Activated naive CD4-positive, alpha-beta T cell treated with anti-CD3 and anti-CD28 coated beads for 36 hours (primary cell): ENCODE measurements at places on chromosomes 7 and 10. TPM values are rescaled to one million over a fixed set of nuclear protein-coding genes. Genes with fewer than 3 reads are reported as not detected.
A peak's percentile ranks its signal among the peaks of the same experiment; 100 is the strongest.

- H3K27ac ChIP-seq: no peak overlapping the region
- peaks cover 17% of the 10 kb centered on the region for H3K4me1 ChIP-seq
- no peak overlapping the region for H3K4me3 ChIP-seq
- H3K27me3 ChIP-seq: peaks cover 41% of the 10 kb centered on the region
- H3K36me3 ChIP-seq: no peaks in the 10 kb centered on the region
Measured at GRCh38 chr7:128827248-128827958, 2.8 kb upstream of the FLNC start.

GRCh38 chr7:102253973-102254370 is 32.7 kb upstream of the SH2B2 start:
- no peak overlapping the region for H3K27ac ChIP-seq
- H3K4me3 ChIP-seq: no peak overlapping the region
- H3K4me1 ChIP-seq: no peaks in the 10 kb centered on the region

- no peak for DNase-seq
- H3K27me3 ChIP-seq: peaks cover 6% of the 10 kb centered on the region
- no peak overlapping the region for H3K27ac ChIP-seq
- H3K4me3 ChIP-seq: no peak overlapping the region
- no peaks in the 10 kb centered on the region for H3K36me3 ChIP-seq
Measured at GRCh38 chr10:33127622-33128021, 169.6 kb upstream of the ITGB1 start.

DNA sequence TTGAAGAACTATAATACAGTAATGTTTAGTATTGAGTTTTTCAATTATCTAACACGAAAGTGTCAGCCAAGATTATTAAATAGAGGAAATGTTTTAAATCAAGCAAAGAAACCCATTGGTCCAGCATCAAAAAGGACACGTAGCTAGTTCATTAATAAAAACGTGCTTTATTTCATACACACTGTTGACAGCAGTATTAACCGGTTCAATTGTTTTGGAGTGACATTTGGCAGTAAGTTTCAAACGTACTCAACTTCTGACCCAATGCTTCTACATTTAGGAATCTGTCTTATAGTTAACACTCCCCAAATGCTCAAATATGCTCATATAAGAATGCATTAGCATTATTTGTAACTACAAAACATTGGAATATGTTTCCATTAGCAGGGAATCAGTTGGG is 41.3 kb downstream of the SLC16A12 start:
- no peak overlapping the region for H3K27ac ChIP-seq
- H3K4me3 ChIP-seq: no peak overlapping the region
- no peaks in the 10 kb centered on the region for H3K36me3 ChIP-seq

DNA sequence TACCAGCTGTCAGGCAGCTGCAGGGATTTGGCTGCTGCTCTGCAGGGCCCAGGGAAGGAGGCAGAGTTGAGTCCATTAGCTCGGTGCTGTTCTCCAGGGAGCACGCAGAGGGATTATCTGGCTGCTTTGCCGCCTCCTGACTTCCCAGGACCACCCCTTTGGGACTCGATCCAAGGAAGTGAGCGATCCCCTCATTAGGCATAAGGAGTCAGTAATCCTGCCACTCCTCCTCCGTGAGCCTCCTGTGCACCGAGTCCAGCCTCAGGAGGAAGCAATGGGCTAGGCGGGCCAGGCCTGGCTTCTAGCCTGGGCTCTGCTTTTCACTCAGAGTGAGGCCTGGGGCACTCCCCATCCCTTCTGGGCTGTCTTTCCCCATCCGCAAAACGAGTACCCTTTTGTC is 417.9 kb downstream of the RPS24 start:
- H3K36me3 ChIP-seq: no peaks in the 10 kb centered on the region
- peaks cover 7% of the 10 kb centered on the region for H3K27me3 ChIP-seq
- H3K27ac ChIP-seq: no peak overlapping the region
- H3K4me3 ChIP-seq: no peak overlapping the region
- DNase-seq: no peak
- no peaks in the 10 kb centered on the region for H3K4me1 ChIP-seq

Gene CPXM2
- not detected for total RNA-seq

DNA sequence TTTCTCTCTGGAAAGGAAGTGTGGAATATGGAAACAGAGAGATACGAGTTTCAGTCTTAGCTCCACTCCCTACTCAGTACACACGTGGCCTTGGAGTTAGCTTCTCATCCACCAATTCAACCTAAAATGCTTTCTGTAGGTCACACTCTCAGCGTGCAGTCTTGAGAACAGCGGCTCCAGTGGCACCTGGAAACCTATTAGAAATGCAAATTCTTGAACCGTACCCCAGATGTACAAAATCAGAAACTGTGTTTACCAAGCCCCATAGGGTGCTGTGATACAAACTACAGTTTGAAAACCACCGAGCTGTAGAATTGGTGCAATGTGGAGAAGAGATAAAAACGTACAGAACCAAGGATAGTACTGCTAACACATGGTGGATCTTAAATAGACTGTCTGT is 91.1 kb upstream of the SP4 start:
- H3K27ac ChIP-seq: no peak overlapping the region
- peaks cover 2% of the 10 kb centered on the region for H3K36me3 ChIP-seq
- H3K4me1 ChIP-seq: peaks cover 20% of the 10 kb centered on the region
- H3K4me3 ChIP-seq: no peak overlapping the region

- H3K27ac ChIP-seq: no peak overlapping the region
- no peak for DNase-seq
- no peak overlapping the region for H3K4me3 ChIP-seq
Measured at GRCh38 chr7:158613481-158613880, 25.9 kb upstream of the PTPRN2 start.

- no peak overlapping the region for H3K27ac ChIP-seq
- no peaks in the 10 kb centered on the region for H3K27me3 ChIP-seq
- no peaks in the 10 kb centered on the region for H3K36me3 ChIP-seq
- H3K4me1 ChIP-seq: no peaks in the 10 kb centered on the region
Measured at GRCh38 chr7:153682628-153683027, 369.6 kb upstream of the DPP6 start.

- H3K36me3 ChIP-seq: no peaks in the 10 kb centered on the region
- no peaks in the 10 kb centered on the region for H3K27me3 ChIP-seq
- H3K4me1 ChIP-seq: peaks cover 2% of the 10 kb centered on the region
- no peak for DNase-seq
Measured at GRCh38 chr7:101941481-101942383, 124.3 kb downstream of the CUX1 start.

DNA sequence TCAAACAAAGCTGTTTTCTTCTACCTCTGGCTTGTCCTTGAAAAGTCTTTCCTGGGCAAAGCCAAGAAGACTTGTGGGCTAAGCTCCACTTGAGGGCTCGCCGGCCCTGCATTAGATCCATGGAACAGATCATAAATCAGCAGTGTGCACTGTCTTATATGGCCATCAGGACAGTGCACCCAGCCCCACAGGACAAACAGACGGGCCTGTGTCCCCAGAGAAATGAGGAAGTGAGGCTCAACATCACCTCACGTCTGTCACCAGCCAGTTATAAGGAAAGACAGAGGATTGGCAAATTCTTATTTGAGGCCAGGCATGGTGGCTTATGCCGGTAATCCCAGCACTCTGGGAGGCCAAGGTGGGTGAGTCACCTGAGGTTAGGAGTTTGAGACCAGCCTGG is 12.3 kb upstream of the IFT22 start:
- H3K27ac ChIP-seq: no peak overlapping the region
- no peak overlapping the region for H3K4me3 ChIP-seq
- no peaks in the 10 kb centered on the region for H3K27me3 ChIP-seq
- H3K36me3 ChIP-seq: no peaks in the 10 kb centered on the region

DNA sequence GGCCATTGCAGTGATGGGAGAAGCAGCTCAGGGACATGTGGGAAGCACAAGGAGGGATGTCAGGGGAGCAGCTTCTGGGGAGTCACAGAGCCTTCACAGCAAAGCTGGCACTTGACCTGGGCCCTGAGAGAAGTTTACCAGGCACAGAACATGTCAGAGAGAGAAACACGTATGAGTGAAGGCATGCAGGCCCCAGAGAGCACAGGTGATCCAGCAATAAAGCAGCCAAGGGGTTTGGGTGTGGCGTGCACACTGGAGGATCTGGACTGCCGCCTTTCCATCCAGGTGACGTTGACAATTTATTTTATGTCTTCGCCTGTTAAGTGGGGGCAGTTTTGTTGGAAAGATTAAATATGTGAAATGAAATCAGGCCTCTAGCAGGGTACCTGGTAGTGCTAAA is 252.6 kb upstream of the COBL start:
- no peaks in the 10 kb centered on the region for H3K27me3 ChIP-seq
- H3K4me1 ChIP-seq: no peaks in the 10 kb centered on the region
- no peak overlapping the region for H3K27ac ChIP-seq

DNA sequence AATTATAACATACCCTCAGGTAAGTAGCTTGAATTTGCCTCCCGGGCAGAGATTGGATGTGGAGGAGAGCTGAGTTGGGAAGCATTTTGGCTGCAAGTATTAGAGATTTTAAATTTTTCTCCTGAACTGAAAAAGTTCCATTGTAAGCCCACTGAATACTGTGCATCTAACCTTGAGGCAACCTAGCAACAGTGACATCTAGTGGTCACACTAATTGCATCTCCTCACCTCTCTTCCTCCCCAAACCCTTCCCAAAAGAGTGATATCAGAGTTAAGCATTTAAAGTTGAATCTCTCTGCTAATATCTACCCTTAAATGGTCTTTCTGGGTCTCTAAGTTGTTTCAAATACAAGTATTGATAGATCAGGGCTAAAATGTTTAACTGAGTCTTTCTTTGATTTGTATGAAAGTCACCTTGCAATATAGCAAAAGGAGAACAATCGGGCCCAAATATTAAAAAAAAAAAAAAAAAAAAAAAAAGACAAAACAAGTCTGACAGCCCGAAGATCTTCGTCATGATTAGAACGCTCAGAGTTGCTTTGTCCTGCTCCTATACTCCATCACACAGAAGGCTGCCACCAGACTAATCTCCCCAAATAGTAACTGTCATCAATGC is 40.4 kb upstream of the DLX5 start:
- no peak overlapping the region for H3K4me3 ChIP-seq
- peaks cover 8% of the 10 kb centered on the region for H3K27me3 ChIP-seq
- peak; percentile 11 for DNase-seq
- no peak overlapping the region for H3K27ac ChIP-seq

DNA sequence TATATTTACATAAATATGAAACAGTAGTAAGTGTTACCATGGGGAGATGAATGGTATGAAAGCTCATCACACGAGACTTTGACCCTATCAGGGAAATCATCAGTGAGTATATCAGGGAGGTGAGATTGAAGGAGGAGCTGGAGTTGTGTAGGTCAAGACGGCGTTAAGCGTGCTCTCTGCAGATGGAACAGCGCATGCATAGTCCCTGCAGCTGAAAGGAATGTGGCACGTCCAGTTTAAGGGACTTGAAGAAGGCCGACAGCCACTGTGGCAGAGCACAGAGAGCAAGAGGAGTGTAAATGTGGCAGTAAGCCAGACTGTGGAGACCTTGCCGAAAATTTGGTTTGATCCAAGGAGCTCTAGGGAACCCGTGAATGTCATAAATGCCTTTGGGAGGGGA is 38.9 kb downstream of the POU6F2 start:
- no peak for DNase-seq
- no peak overlapping the region for H3K4me3 ChIP-seq
- no peaks in the 10 kb centered on the region for H3K27me3 ChIP-seq
- H3K36me3 ChIP-seq: no peaks in the 10 kb centered on the region
- H3K27ac ChIP-seq: no peak overlapping the region

DNA sequence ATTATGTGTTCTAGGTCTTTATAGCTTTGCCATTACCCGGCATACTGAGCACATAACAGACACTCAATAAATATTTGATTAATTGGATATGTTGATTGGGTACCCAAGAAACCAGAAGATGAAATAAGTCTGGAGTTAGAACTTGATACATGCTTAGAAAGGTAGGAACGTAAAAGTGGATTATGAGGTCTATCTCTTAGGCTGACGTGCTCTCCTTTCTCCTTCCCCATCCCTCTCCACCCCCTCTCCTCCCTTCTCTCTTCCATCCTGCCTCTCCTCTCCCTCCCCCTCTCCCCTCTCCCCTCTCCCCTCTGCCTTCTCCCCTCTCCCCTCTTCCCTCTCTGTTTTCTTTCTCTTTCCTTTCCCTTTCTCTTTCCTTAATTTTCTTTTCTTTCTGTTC is 34.0 kb downstream of the AUTS2 start:
- H3K36me3 ChIP-seq: no peaks in the 10 kb centered on the region
- H3K4me1 ChIP-seq: no peaks in the 10 kb centered on the region
- H3K27me3 ChIP-seq: no peaks in the 10 kb centered on the region
- H3K4me3 ChIP-seq: no peak overlapping the region

Gene SCART1
- total RNA-seq: 1.6 TPM

Gene PLXNA4
- total RNA-seq: 0.05 TPM

DNA sequence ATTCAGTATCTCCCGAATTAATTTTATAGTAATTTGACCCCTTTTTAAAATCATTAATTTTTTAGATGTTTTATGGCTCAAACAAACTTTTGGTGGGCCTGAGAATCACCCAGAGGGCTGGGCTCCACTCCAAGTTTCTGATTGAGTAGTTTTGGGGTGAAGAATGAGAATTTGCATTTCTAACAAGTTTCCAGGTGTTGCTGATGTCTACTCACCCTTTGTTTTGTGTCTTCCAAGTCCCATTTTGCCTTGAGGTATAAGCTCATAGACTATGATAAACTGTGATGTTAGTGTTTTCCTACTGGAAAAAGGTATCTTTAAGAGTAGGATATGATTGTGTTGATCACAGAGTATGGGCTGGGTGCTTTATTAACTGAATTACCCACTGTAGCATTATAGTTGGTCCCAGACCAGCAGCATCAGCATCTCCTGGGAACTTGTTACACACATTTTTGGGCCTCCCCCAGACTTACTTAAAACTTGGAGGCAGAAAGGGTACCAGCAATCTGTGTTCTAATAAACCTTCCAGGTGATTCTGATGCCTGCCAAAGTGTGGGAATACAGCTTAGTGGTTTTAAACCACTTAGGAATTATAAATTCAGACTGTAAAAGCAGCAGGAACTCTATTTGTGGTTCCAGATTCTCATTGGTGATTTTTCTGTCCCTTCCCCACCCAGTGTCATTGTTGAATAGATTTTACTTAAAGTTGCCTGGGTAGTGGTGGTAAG is 19.1 kb downstream of the ZNRF2 start:
- DNase-seq: no peak
- no peaks in the 10 kb centered on the region for H3K36me3 ChIP-seq
- H3K4me1 ChIP-seq: peaks cover 40% of the 10 kb centered on the region
- no peak overlapping the region for H3K4me3 ChIP-seq

Gene ANKRD30A
- not detected for total RNA-seq

DNA sequence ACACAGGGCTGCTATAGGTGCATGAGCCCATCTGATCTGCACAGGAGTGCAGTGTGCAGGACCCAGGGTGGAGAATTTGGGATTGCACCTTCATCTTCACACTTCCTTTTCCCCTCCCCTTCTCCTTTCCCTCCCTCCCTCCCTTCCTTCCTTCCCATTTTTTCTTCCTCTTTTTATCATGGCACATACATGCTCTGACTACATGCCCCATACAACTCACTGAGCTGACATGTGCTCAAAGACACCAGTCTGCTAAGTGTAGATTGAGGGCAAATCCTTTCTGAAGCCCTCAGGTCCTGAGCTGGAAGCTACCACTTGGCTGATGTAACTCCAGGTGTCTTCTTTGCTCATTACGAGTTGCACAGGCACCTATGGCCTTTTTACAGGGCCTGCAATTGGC is 365.3 kb upstream of the ZNF32 start:
- H3K27ac ChIP-seq: no peak overlapping the region
- H3K4me1 ChIP-seq: peaks cover 8% of the 10 kb centered on the region
- no peaks in the 10 kb centered on the region for H3K36me3 ChIP-seq
- no peaks in the 10 kb centered on the region for H3K27me3 ChIP-seq

Gene RARRES2
- not detected for total RNA-seq

- no peak overlapping the region for H3K27ac ChIP-seq
- no peak for DNase-seq
- no peak overlapping the region for H3K4me3 ChIP-seq
- H3K27me3 ChIP-seq: no peaks in the 10 kb centered on the region
Measured at GRCh38 chr7:55423277-55423711, 58.2 kb downstream of the LANCL2 start.
